ENCODE measurements at places on chromosomes 13 and 19.
A peak's percentile ranks its signal among the peaks of the same experiment; 100 is the strongest.

DNA sequence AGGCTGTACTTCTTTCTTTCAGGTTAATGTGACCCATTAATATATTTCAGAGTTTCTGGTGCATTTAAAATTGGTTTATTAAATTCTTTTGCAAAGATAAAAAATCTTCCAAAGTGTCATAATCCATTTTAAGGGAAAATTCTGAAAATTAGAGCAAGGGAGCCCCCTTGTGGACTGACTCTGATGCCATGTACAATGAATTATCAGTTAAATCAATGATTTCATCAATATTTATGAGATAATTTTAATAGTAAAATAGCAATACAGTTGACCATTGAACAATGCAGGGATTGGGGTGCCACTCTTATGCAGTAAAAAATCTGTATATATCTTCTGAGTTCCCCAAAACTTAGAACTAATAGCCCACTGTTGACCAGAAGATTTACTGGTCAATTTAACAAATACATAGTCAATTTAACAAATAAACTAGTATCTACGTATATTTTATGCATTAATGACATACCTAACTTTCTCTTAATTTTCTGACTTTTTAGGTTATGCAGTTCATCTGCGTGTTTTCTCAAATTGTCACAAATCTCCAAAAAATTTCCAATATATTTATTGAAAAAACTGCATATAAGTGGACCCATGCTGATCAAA lies 479.1 kb upstream of the MIR17HG start:
- peak; percentile 51 for DNase-seq

- DNase-seq: peak; percentile 42
Measured at GRCh38 chr13:50989476-50989875, 79.9 kb downstream of the RNASEH2B start.

DNA sequence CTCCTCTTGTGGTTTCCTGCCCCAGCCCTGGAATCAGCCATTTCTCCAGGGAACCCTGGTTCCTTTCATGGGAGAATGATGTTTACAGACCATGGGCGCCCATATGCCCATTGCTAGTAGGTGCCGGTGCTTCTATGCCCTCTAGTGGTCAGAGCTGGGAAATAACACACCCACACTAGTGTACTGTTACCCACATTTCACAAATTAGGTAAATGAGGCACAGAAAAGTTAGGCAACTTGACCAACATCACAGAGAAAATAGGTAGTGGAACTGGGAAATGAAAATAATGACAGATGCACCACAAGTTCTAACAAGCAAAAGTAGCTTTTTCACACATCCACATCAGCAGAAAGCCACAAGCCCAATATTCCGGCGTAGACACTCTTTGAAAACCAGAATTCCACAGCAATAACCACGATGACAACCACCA lies 1.3 kb upstream of the CEACAM3 start:
- DNase-seq: peak; percentile 48

- no peak for DNase-seq
Measured at GRCh38 chr19:39823686-39824085, 10.3 kb downstream of the DYRK1B start.

DNA sequence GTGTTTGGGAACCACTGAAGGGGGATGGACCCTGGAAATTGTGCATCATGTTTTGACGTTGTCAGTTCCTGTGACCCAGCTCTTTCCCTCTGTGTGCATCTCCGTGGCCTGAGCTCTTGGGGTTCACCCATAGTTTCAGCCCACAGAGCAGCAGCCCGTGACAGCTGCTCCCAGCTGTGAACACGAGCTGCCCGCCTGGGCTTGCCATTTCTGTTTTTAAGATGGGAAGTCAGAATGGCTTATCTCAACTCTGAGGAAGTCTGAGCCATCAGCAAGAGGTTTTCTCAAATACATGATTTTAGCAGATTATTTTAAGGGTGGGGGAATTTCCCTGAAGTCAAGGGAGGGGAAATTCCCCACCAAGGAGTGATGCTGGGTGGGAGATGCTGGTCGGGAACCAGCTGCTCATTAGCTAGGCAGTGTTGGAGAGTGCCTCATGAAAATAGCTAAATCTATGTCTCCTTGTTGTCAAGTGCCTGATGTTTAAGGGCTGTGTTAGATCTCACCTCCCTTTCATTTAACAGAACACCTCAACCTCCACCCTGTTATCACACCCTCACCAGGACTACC lies 34.8 kb upstream of the C1QTNF9 start:
- DNase-seq: peak; percentile 52

GRCh38 chr13:69910800-69911199 lies 196.8 kb upstream of the ATXN8OS start:
- no peak for DNase-seq

DNA sequence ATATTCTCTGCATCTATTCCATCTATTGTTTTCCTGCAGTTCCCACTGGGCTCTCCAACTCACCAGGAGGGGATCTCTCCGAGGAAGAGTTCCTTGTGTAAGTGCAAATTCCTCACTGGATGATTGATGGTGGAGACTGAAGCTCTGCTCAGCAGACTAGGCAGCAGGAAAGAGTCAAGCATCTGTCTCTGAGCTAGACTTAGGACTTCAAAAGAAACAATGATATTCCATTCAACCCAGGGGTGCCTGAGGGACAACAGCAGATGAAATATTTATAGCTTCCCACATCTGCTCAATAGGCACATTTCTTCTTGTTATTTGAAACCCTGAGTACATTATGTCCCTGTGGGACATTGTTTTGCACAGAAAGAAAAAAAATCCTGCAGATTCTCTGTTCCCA lies at the start of the genes OR7A5 and OR7C1:
OR7A5 (minus strand) TSS at position 175 of the 400 bp plus-strand sequence. CDS start 6,944 bp downstream, outside the sequence.
OR7C1 (minus strand) TSS at position 175 of the 400 bp plus-strand sequence. CDS start 35,049 bp downstream, outside the sequence.
- no peak for DNase-seq

- DNase-seq: no peak
Measured at GRCh38 chr13:71474936-71475335, 392.1 kb downstream of the DACH1 start.

DNA sequence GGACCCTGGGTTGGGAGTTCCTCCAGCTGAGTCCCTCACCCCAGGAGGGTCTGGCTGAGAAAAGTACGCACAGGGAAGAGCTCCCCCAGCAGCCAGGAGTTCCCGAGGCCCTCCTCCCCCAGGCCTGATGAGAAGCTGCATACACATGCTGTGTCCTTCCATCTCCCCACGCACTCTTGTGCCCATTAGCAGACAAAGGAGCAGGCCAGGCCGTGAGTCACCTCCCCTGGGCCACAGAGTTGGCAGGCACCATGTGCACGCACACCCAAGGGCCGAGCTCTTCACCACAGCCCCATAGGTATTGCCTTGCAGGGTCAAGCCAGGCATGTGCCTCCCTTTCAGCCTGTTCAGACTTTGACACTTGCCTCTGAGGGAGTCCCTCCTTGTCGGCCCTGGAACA lies 17.5 kb downstream of the MAU2 start:
- DNase-seq: peak; percentile 28

- no peak for DNase-seq
Measured at GRCh38 chr19:16033136-16033530, 43.2 kb upstream of the TPM4 start.

DNA sequence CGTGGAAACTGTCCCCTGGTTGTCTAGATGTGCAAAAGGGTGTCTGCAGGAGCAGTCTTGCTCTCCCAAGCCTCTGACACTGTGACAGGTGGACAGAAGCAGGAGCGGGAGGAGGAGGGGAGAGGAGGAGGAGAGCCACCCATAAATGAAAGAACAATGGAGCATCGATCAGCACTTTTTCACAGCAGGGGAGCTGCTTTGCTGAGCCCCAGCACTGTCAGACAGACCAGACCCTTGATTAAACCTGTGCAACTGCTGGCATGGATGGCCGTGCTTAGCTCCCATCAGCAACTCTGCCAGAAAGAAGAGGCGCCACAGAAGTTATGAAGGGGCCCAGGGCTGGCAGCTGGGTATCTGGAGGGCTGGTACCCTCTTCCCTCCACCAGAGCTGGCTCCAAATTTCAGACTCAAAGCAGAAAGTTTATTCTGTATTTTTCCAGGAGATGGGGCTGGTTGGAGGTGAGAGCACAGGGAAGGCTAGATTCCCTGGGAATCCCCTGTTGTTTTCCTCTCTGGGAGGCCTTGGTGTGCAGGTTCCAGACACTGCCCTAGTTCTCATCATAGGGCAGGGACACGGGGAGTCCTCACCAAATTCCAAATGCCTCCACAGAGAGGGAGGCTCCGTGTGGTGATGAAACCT lies 1192.2 kb downstream of the UQCRFS1 start:
- no peak for DNase-seq

- DNase-seq: no peak
Measured at GRCh38 chr13:20151016-20151415, 9.8 kb downstream of the GJA3 start.

DNA sequence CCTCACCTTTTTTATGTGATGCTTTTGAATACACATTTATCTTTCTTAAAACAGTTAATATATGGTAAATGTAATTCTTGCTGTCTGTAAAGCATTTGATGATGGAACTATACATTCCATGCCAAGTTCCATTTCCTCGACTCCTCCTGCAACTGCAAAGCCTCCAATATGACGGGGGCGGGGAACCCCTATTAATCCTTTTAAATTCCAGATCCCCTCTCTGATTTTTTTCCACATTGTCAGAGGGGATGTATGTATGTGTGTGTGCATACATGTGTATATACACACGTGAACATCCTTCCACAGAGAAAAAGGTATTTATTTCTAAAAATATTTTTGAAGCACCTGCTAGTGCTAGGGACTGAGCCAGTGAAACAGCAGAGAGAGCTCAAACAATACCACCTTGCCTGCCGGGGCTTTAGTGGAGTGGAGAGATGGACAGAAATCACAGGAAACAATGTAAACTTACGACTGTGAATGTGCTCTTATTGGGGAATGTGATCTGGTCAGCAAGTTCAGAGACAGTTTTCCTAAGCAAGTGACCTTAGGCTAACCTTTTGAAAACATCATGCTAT lies 25.3 kb upstream of the MAB21L1 start:
- DNase-seq: no peak

DNA sequence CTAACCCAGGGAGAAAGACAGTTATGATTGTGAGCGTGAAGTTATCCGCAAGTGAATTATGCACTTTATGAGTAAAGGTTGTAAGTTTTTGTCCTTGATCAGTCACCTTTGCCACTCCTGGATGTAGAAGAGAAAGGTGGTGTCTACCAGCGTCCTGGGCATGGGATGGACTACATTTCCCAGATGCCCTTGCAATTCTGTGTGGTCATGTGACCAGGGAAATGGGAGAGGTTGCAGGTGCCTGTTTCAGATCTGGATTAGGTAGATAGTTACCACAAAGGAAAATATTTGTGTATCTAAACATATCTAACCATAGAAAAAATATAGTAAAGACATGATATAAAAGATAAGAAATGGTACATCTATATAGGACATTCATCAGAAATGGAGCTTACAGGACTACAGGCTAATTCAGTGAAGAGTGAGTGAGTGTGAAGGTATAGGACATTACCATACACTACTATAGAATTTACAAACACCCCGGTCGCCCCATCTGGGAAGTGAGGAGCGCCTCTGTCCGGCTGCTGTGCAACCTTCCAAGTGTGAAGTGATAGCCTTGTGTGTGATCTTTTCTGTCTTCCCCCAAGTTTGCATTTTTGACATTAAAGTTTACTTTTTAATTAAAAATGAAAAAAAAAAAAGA lies 51.6 kb upstream of the CACNA1A start:
- no peak for DNase-seq

DNA sequence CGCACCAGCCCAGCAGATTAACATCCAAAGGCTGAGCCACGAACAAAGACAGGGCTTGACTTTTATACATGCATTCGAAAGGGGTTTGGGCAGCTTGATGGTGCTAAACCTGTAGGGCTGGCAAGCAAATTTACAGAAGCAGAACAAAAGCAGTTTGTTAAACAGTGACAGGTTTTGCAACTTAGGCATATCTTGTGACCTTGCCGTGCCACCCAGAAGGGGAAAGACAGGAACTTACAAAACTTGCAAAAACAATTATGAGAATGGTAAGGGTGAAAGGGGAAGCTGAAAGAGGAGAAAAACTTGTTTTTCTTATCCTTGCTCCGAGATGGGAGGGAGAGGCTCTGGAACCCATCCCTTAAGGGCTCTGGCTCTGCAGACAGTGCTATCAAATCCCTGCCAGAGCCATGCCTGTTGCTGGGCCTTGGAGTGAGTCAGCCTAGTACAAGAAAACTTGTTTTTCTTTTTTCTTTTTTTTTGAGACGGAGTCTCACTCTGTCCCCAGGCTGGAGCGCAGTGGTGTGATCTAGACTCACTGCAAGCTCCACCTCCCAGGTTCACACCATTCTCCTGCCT lies 1325.2 kb upstream of the PRR20A start:
- DNase-seq: no peak

GRCh38 chr13:90233933-90234672 lies 1113.4 kb upstream of the MIR17HG start:
- no peak for DNase-seq

GRCh38 chr13:113474179-113474578 lies 16.3 kb downstream of the DCUN1D2 start:
- DNase-seq: peak; percentile 91

DNA sequence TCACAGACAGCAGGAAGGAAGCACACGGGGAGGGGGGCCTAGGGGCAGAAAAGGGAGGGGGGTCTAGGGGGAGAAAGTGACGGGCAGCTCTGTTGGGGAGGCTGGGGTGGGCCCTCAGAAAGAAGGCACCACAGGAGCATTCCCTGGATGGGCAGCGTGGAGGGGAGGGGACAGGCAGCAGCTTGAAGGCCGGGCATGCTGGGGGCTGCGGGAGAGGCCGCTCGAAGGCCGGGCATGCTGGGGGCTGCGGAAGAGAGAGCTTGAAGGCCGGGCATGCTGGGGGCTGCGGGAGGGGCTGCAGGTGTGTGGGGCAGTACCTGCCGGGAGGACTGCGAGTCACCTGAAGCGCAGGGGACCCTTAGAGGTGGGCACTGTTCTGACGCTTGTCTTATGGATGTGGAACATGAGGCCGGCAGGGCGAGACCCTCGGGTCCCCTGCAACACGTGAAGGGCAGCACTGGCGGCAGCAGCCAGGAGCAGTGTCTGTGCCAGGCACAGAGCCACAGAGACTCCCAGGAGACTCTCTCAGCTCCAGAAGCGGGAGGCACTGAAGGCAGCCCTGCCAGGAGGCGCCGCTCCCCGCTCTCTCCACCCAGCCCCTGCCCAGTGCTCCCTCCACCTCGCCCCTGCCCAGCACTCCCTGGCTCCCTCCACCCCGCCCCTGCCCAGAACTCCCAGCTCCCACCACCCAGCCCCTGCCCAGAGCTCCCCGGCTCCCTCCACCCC lies 13.3 kb downstream of the ZNF787 start:
- DNase-seq: no peak

- DNase-seq: peak; percentile 37
Measured at GRCh38 chr19:48635263-48635965, 1.8 kb downstream of the DBP start.

- DNase-seq: no peak
Measured at GRCh38 chr13:20173116-20173746, 12.4 kb upstream of the GJA3 start.

DNA sequence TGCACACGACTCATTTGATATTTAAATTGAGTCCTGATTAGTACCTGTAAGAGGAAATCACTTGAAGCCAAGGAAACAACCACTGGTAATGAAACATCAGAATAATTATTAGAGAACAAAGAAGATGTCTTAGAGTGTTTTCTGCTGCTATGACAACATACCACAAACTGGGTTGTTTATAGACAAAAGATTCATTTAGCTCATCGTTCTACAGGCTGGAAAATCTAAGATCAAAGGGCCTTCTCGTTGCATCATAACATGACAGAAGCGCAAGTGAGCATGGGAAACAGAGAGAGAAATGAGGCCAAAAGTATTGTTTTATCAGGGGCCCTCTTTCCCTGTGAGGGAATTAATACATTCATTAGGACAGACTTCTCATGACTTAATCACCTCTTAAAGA lies 1024.0 kb upstream of the PCDH9 start:
- no peak for DNase-seq

- peak; percentile 63 for DNase-seq
Measured at GRCh38 chr13:44313674-44314073, 60.0 kb upstream of the SERP2 start.

GRCh38 chr13:113959198-113959597 lies 14.7 kb downstream of the C13orf46 start:
- no peak for DNase-seq
